ENCODE measurements at places on chromosomes 6 and 20.
A peak's percentile ranks its signal among the peaks of the same experiment; 100 is the strongest.

- DNase-seq: no peak
These were observed 353.3 kb downstream of the HACE1 start for GRCh38 chr6:104506429-104506828.

- no peak for DNase-seq
These were observed 157.7 kb downstream of the PREX1 start for GRCh38 chr20:48669946-48670605.

DNA sequence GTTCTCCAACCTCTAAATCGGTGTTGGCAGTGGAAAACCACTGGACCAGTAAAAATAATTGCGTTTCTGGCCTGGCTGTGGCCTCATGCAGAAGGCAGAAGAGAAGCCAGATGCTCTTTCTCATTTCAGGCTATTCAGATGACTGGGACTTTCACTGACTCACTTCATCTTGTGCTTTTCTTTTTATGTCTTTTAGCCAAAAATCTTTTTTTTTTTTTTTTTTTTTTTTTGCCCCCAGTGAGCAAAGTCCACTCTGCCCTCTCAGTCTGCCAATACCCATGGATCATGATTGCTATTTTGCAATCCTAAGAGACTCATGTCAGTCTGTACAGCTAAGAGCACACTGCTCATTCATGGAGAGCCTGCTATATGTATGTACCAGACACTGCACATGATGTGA, 962.5 kb downstream of the KIF16B start:
- DNase-seq: no peak

DNA sequence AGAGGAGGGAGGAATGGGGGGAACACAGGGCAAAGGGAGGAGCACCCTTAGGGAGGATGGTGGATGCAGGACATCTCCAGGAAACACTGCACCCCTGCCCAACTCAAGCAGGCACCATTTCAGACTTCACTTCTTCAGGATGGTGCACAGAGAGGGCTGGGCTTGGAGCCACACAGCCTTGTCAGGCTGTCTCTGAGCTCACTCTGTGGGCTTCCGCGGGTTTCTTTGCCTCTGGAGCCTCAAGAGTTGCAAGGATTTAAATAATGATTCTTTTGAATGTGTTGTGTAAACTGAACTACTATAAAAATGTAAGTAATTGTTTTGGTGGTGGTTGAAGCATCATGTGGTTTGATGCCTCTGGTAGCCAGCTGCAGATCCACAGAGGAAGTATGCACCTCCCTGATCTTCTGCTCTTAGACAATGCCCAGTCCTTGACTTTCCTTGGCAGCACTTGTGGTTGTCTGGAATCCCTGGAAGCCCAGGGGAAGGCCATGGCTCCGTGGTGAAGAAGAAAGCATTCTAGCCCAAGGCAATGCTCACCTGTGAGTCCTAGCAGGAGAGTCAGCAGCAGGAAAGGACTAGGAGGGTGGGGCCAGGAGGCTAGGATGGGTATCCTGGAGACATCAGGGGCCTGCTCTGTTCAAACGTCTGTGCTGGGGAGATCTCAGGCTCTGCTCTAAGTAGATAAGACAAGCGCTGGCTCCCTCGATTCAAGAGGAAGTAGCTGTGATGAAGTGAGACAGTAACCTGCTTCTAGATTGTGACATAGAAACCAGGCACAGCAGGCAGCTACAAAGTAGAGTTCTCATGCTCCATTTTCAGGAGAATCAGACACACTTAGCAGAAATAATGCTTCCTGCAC, 50.2 kb upstream of the SIRPG start:
- no peak for DNase-seq

GRCh38 chr6:137820425-137820824, 46.6 kb upstream of the TNFAIP3 start:
- DNase-seq: no peak

DNA sequence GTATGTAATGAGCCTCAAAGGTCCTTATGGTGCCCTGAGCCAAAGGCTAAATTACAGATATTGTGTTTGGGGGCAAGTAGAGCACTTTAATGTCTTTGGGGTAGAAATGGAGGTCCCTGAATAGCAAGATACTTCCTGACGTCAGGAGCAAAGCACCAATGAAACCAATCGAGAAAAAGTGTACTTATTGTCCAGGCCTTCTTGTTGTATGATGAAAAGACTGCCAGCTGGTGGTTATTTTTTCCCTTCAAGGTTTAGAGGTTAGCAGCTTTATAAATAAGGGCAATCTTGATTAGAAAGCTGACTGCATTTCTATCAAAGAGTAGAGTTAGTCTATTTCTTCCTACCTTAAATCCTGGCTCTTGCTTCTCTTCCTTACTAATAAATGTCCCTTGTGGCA, 76.1 kb upstream of the HSF2 start:
- no peak for DNase-seq

GRCh38 chr20:32201977-32202363, 5.6 kb downstream of the PLAGL2 start:
- no peak for DNase-seq

- DNase-seq: no peak
These were observed 261.1 kb upstream of the RGS17 start for GRCh38 chr6:153392156-153392555.

DNA sequence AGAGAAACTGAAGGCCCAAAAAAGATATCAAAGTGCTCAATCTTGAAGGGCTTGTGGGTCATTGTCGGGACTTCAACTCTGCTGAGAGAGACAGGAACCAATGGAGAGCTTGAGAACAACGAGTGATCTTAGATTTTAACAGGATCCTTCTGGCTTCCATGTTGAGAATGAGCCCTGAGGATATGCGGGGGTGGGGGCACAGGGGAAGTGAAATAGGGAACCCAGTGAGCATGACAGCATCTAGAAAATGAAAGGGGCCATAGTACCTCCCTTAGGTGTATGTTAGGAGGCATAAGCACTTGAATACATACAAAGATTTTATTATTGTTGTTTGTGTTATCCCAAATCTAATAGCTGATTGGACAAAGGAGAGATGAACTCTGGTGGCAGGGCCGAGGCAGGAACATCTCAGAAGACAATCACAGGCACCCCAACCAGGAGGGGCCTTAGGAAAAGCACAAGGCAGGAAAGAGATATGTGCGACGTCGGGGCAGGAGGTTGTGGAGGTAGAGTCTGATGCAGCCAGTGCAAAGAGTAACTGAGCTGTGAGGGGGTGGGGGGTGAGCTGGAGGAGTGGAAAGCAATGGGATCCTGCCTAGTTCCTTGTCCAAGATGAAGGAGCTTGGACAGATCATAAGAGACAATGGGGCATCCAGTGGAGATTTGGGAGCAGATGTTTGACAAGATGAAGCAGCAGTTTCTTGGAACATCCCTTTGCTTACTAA, 10.4 kb downstream of the TGM6 start:
- DNase-seq: no peak

DNA sequence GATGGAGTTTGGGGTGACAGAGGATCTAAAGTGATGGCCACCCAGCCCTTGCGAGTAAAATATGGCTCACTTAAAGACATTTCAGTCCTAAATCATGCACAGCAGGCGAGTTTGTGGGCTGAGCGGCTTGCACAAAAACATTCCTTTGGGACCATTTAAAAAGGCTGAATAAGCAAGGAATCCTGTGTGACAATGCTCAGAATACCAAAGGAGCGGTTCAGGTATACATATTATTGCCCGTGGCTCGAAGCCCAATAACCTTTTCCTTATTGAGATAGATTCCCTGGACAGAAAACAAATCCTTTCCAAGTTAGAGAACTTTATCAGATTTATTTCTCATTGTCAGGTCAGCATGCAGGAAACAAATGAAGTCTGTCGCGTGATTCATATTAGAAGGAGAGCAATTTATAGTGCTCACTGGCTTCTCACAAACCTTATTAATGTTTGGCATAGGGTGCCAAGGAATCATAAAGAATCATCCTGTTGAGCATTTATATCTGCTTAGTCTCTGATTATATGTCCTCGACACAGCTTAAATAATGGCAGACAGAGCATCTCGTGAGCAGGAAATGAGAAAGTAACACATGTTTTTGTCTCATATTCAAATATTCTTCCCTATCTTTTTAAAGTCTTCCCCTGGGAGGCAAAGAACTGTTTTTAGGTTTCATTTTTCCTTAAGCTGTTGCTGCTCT, 121.3 kb downstream of the TRMT11 start:
- DNase-seq: no peak

- DNase-seq: no peak
These were observed 217.5 kb downstream of the TINAG start for GRCh38 chr6:54525731-54526130.

DNA sequence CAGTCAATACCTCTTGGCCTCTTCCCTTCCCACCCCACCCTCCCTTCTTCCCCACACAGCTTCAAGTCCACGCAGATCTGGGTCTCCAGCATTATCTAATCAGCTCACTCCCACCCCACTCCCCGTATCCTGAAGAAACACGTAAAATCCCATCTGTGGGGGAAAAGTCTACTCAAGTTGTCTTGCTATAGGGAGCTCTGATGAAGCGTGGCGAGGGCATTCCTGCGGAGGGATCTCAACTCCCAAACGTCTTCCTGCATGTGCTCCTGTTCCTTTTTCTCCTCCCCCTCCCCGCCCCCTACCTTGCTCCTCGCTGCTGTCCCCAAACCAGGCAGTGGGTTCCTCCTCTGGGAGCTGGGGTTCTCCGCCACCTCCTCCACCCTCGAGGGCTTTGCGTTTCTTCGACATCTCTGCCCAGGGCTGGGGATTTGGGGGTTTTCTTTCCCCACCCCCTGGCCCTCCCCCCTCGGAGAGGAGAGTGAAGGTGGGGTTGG, 181.8 kb downstream of the TBXT start:
- DNase-seq: no peak

DNA sequence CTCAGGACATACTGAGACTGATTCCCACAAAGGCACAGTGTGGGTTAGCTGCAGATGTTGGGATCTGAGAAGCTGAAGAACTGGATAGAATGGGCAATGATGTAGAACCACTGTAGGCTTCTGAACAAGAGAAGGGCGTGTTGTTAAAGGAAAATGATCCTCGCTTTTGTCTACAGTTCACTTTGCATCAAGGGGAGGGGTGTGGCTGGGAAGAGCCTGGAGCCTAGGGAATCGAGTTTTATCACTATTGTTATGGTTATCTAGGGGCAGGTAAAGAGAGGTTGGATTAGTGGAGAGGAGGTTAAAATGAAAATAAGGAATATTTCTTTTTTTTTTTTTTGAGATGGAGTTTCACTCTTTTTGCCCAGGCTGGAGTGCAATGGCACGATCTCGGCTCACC, 768.1 kb downstream of the KIF16B start:
- DNase-seq: no peak

DNA sequence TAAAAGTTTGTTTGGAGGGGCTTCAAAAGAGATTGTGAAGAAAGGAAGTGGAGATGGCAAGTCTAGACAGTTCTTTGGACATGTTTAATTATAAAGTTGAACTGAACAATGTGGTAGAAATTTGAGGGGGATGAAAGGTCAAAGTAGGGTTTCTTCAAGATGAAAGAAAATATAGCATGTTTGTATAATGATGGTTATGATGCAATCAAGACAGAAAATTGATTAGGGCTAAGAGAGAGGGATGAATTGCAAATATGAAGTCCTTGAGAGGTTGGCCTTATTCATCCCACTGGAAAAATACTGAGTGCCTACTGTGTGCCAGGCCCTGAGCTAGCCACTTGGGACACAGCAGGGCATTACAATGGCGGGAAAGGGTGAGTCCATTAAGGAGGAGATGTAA, 37.6 kb downstream of the NHSL1 start:
- no peak for DNase-seq

GRCh38 chr6:44339301-44339700, 3.1 kb upstream of the SPATS1 start:
- no peak for DNase-seq

- DNase-seq: no peak
These were observed 38.0 kb downstream of the BMP6 start for GRCh38 chr6:7763881-7764280.

DNA sequence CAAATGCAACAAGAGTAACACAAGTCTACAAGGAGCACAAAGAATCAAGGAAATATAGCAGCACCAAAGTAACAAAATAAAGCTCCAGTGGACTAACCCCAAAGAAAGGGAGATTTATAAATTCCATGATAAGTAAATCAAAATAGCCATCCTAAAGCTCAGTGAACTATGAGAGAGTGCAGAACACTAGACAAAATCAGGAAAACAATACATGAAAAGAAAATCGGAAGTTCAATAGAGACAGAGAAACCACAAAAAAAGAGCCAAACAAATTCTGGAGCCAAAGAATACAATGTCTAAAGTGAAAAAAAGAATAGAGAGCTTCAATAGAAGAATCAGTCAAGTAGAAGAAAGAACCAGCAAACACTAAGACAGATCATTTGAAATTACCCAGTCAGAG, 247.3 kb upstream of the TENT5A start:
- DNase-seq: no peak

DNA sequence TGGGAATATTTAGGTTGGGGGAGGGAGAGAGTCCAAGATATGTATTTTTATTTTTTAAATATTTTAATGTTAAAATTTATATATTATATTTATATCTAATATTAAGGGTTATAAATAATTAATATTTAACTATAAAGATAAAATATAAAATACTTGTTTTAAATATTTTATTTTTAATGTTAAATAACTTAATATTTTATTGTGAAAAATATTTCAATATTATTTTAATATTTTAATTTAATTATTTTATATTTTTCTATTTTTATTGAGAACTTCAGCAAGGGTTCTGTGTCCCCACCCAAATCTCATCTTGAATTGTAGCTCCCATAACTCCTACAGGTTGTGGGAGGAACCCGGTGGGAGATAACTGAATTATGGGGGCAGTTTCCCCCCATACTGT, 34.0 kb downstream of the PERP start:
- no peak for DNase-seq

- peak; percentile 14 for DNase-seq
These were observed 45.1 kb upstream of the EEF1A1 start for GRCh38 chr6:73565767-73566485.

GRCh38 chr6:119738425-119738824, 388.9 kb upstream of the MAN1A1 start:
- no peak for DNase-seq

DNA sequence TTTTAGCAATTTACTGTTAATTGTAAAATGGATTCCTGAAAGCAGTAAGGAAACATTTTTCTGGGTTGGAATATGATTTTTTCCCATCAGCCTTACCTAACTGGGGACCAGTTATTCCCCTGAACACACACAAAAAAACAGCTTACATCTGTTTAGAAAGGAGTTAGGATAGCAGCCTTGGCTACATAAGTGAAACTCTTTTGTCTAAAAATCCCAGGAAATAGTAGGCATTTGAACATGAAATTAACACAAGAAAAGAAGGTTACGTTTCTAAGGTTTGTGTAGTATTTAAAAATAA, 696.2 kb upstream of the MARCKS start:
- DNase-seq: no peak

GRCh38 chr6:73823046-73823735, 127.2 kb downstream of the CD109 start:
- DNase-seq: no peak

DNA sequence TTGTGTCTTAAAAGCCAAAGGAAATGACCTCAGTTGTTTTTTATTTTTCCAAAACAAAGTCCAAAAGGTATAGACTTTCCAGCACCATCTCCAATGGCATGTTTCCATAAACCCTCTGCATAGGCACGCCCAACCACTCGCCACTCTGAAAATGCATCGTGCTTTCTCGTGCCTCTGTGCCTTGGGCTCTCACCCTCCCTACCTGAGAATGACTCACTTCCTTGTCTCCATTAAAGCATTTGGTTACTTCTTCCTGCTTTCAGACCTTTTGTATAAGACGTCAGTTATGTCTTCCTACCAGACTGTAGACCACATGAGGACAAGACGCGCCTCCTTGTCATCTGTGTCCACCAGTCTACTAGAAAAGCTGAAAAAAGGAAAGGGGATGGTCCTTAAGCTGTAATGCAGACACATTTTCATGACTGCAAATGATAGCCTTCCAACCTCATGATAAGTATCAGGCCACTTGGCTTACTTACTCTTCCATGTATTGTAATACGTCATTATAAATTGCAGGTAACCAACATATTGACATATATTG, 61.2 kb upstream of the CDYL start:
- no peak for DNase-seq
